ENCODE measurements at places on chromosomes 7 and 10.

- no peak for DNase-seq
Measured at GRCh38 chr10:112447620-112447928, 559 bp downstream of the VTI1A start.

GRCh38 chr7:11078247-11078834 is 104.7 kb downstream of the PHF14 start:
- DNase-seq: no peak

DNA sequence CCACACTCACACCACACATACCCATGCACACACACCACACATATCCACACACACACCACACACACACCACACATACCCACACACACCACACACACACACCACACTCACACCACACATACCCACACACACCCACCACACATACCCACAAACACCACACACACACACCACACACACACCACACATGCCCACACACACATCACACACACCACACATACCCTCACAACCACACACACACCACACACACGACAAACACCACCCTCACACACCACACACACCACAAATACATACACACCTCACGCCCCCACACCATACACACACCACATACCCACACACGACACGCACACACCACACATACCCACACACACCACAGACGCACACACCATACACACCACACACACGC is 119.7 kb downstream of the PON1 start:
- DNase-seq: no peak

GRCh38 chr10:76178532-76179292 is 747.3 kb downstream of the LRMDA start:
- no peak for DNase-seq

DNA sequence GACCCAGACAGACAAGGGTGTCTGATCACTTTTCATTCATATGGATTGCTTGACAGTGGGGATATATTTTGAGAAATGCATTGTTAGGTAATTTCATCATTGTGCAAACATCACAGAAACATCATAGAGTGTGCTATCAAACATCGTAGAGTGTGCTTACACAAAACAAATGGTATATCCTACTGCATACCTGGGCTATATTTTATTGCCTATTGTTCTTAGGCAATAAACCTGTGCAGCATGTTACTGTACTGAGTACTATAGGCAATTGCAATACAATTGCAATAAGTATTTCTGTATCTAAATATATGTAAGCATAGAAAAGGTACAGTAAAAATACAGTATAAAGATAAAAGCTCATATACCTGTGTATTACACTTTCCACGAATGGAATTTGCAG is 319.1 kb downstream of the KIF20B start:
- DNase-seq: no peak

- peak; percentile 20 for DNase-seq
Measured at GRCh38 chr7:148982654-148983199, 45.6 kb downstream of the PDIA4 start.

GRCh38 chr10:16887565-16887964 is 70.3 kb upstream of the RSU1 start:
- DNase-seq: no peak

- no peak for DNase-seq
Measured at GRCh38 chr10:122326385-122326784, 48.1 kb upstream of the PLEKHA1 start.

- DNase-seq: no peak
Measured at GRCh38 chr10:5751601-5752253, 61.5 kb downstream of the GDI2 start.

- DNase-seq: no peak
Measured at GRCh38 chr7:101898106-101898505, 80.7 kb downstream of the CUX1 start.

DNA sequence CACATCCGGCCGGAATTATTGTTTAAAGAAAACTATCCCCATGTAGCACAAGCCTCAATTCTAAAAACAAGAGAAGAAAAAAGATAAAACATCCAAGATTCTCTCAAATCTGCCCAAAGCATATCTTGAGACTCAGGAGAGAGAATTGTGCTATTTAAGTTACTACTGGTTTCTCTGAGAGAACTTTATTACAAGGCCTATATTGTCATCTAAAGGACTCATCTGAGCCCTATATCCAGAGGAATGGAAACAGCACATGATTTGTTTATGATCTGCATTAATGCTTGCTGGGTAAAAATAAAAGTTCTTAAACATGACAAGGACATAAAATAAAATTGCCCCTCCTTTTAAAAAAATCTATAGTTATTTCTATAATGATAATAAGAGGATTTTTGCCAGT is 25.0 kb downstream of the LRRN3 start:
- no peak for DNase-seq

DNA sequence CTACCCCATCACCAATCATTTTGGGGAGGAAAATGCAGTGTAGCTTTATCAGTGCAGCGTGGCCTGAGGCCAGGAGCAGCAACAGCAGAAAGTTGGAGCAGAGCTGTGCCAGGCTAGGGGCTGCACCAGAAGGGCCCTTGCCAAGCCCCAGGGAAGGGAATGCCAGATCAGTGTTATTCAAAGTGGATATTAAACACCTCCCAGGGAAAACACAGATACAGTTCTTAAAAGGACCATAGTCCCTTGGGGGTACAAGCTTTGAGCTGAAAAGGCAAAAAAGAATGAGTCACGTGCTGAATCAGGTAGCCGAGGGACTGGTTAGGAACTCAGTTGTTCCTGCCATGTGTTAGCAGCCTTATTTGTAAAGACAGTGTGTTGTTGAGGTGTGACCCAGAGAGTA is 54.0 kb downstream of the GSDME start:
- DNase-seq: no peak

DNA sequence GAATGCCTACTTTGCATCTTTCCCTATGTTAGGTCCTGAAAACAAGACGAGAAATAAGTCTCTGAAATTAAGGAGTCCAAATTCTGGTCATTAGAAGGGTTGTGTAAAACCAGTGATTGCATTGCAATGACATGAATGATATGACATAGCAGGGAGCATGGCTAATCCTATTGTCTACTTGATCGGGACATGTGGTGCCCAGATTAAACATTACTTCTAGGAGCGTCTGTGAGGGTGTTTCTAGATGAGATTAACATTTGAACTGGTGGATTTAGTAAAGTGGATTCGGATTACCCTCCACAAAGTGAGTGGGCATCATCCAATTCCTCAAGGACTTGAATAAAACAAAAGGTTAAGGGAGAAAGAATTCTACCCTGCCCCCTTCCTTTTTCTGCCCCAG is 434.9 kb upstream of the KLF6 start:
- DNase-seq: no peak

- no peak for DNase-seq
Measured at GRCh38 chr7:422191-422885, 97.3 kb downstream of the PDGFA start.

- DNase-seq: no peak
Measured at GRCh38 chr7:152637920-152638580, 37.9 kb downstream of the XRCC2 start.

GRCh38 chr10:77661100-77661499 is 23.5 kb upstream of the KCNMA1 start:
- DNase-seq: no peak

DNA sequence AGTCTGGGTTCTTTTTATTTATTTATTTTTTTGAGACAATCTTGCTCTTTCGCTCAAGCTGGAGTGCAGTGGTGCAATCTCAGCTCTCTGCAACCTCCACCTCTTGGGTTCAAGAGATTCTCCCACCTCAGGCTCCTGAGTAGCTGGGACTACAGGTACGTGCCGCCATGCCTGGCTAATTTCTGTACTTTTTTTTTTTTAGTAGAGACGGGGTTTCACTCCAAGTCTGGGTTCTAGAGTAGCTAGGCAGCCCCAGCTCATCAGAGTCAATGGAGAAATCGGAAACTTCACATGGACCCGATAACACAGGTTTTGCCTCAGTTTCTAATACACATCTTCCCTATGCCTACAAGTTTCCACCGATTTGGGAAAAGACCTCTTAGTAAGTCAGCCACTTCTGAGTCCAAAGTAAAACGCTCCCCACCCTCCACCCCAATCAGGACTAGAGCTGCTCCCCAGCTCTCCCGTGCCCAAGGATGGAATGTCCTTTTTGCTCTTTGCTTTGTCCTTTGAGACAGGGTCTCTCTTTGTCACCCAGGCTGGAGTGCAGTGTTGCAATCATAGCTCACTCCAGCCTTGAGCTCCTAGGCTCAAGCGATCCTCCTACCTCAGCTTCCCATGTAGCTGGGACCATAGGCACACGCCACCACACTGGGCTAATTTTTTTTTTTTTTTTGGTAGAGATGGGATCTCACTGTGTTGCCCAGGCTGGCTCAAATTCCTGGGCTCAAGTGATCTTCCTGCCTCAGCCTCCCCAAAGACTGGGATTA is 3.8 kb upstream of the SERPINE1 start:
- no peak for DNase-seq

GRCh38 chr7:121914676-121915279 is 41.8 kb downstream of the PTPRZ1 start:
- no peak for DNase-seq

DNA sequence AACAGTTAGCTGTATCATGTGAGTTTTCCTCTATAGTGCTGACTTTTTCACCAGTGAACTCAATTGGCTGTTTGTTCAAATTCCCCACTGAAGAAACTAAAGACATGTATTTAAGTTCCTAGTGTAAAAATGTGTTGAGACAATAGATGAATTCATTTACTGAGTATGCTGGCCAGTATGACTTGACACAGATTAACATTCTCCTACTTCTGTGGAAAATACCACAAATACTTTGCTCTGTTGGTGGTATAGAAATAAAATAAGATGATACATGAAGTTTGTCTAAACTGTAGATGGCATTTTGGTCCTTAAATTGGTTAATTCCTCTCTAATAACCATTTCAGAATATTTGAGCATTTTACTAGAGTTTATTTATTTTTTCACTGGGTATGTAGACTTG is 227.7 kb upstream of the TEX47 start:
- DNase-seq: no peak

- no peak for DNase-seq
Measured at GRCh38 chr7:132765861-132766260, 189.6 kb upstream of the PLXNA4 start.

DNA sequence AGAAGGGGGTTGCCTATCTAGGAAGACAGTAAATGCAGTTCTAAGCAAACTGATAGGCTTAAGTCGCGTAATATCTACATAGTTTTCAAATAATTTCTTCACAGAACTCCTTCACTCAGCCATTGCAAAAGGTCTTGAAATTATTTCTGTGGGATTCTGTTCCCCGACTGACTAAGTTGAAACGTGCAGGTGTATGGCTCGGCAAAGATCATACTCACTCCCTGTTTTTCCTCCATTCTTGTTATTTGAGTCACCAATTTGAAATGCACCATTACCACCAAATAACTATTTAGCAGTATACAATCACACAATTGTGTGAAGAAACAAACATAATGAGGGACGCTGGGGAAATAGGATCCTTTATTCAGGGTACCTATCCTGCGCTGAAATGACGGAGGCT is 771.1 kb downstream of the GATA3 start:
- no peak for DNase-seq

DNA sequence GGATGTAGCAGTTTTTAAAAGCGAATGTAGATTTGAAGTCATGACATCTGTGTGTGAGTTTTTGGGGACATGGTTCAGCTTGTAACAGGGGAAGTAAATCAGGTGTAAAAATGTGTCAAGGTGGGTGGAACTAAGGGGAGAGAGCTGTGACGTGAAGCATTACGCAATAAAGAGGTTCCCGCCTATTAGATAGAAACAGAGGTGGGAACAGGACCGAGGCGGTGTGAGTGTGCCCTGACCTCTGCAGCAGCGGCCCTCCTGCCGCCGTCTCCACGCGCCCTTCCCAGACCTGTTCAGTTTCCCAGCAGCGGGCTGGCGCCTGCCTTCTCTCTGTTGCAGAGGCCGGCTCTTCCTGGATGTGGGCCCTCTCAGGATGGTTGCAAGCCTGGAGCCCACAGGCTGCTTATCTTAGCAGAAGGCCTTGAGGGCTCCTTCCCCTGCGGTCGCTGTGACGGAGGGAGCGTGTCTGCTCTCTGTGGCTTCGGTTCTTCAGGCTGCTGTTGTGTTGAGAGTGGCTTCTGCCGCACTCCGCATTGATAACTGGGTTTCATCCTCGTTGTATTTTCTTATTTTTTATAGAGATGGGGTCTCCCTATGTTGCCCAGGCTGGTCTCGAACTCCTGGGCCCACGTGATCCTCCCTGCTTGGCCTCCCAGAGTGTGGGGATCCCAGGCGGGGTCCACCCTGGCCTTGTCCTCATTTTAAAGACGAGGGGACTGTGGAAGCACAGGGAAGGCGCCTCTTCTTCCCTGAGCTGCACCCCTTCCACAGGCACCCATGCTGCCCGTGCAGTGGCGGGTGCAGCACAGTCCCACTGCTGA is 65.0 kb downstream of the DNAJB6 start:
- peak; percentile 96 for DNase-seq

GRCh38 chr10:60377955-60378354 is 11.7 kb downstream of the ANK3 start:
- DNase-seq: no peak

- DNase-seq: no peak
Measured at GRCh38 chr10:13503745-13504463, 24.9 kb downstream of the BEND7 start.

DNA sequence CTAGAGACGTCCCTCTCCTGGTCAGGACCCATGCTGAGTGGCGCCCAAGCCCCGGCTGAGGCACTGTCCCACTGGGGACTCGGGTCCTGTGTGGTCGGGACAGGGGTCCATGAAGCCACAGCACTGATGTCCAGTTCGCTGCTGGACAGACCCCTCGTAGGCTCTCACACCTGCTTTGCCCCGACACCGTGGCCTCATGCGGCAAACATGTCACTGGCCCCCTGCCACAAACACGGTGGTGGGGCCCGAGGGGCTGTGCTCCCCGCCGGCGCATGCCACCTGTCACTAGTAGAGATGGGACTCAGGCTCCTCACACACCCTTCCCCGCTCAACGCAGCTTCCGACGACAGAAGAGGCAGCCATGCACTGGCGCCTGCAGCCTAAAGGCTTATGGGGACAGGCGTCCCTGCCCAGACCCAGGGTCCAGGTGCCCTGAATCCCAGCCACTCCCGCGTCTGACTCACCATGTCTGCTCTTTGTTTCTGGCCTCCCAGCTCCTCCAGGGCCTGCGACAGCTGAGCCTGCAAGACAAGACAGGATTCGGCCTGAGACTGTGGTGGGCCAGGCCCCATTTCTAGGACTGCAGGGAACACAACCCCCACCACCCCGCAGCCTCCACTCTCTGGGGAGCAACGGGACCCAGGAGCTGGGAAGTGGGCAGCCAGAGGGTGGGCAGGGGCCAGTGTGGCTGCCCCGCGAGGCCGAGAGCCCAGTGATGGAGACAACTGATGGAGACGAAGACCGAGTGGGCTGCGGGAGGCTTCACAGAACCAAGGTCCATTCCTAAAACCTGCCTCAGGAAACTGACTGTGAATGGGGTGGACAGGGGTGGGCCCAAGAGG is 230.9 kb downstream of the MAD1L1 start:
- no peak for DNase-seq

Data from hematopoietic multipotent progenitor cell treated with erythropoietin and hydrocortisone succinate and interleukin-3 and kit ligand, for 8 days (in vitro differentiated cells).